ENCODE measurements at places on chromosomes 7 and 10.

DNA sequence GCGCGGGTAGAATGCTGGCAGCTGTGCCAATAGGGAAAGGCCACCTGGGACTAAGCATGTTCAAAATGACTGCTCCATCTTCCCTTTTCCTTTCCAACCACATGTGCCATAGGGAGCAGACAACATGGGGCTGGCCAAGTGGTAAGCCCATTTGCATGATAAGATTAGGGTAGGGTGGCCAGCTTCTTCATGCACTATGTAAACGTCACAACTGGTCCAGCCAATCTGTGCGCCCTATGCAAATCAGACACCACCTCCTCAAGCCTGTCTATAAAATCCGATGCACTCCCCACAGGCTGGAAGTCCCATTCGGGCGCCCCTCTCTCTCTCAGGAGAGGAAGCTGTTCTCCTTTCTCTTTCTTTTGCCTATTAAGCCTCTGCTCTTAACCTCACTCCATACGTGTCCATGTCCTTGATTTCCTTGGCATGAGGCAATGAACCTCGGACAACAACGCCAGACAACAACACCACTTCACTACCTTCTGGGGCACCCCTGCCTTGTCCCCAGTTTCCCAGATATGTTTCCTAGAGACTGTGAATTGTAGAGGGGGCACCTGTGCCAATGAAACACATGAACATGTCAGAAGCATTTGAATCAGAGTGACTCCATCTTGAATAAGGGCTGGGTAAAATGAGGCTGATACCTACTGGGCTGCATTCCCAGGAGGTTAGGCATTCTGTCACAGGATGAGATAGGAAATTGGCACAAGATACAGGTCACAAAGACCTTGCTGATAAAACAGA lies 19.1 kb upstream of the EXOC6 start:
- DNase-seq, result no peak

- DNase-seq, result no peak
These were observed 2.4 kb downstream of the RBM20 start for GRCh38 chr10:110646417-110647135.

DNA sequence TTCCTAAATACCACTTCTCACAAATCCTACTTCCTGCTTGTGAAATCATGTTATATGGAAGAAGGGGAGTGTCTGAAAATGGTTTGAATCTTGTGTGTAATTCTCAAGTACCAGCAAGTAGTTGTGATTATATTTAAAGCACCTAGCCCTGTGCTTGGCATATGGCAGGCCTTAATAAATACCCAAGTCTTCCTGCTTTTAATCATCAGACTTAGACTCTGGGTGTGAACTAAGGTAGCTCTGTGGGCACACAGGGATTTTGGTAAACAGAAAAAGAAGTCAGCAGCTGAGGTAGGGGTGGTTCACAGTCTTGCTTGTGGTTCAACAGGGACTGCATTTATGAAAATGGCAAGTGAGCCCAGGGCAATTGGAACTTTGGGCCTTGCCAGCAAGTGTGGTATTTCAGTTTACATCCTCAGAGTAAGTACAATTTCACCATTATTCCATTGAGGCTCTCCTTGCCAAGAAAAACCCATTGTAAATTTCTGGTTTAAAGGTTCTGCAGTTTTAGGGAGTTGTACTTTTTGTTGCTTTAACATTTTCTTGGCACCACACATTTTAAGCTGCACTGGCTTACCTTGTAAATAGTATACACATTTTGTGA lies 215.5 kb downstream of the AUTS2 start:
- DNase-seq, result no peak

DNA sequence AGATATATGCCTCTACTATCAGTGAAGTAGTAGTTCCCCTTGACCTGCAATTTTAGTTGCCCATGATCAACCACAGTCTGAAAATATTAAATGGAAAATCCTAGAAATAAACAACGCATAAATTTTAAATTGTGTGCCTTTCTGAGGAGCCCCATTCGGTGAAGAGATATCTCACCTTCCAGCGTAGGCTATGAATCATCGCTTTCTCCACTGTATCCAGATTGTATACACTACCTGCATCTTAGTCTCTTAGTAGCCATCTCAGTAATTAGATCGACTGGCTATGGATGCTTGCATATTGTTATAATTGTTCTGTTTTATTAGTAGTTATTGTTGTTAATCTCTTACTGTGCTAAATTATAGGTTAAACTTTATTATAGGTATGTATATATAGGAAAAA lies 151.3 kb downstream of the LRRC4 start:
- no peak for DNase-seq

DNA sequence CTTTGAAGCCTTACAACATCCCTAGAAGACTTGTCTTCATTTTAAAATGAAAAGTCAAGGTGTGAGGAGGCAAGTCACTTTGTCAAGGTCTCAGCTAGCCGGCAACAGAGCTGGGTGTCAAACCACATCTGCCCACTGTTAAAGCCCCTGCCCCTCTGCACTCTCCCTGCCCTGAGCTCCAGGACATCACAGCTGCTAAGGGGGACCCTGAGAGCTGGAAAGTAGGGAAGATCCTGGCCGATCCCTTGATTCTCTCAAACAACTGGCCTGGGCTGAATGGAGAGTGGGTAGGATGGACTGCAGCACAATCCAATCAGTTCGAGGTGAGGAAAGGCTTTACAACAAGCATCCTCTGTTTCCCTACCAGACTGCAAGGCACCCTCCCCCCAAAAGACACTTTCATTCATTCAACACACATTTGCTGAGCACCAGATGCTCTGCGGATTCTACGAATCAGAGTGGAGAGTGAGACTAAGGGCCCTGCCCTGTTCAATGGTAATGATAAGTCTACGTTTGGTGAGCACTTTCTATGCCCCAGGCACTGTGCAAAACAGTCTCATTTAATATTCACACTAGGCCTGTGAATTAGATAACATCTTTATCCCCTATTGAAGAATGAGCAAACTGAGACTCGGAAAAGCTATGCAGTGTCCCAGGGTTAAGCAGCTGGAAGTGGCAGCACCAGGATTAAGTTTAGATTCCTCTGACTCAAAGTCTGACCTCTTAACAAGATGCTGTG lies 148.1 kb downstream of the HERPUD2 start:
- no peak for DNase-seq

DNA sequence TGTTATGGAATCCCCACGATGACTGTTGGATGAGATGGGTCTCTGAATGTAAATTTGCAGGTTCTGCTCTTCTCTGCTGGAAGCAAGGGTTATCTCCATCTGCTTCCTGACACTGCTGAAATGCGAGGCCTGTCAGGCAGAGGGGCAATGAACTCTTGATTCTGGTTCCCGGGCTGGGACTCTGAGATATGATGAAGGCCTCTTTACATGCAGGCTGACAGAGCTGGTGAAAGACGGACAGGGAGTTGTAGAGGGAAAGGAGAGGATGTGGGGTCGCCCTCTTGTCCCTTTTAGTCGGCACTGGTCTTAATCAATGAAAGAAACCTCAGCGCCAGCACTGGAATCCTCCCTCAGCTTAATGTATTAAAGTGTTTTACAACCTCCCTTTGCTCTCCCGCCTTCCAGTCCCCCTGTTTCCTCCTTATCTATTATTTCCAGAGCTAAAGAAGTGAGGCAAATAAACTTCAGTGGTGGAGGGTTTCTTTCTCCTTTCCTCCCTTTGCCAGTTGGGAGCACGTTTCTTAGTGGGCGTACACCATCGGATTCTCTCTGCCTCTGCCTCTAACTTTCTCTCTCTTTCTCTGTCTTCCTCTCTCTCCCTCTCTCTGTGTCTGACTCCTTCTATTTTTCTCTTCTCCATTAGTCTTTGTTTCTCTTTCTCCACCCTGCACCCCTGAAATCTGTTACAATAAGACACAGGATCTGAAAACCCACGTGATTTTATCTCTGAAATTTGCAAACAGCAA lies 145.6 kb downstream of the BAMBI start:
- DNase-seq, result no peak

DNA sequence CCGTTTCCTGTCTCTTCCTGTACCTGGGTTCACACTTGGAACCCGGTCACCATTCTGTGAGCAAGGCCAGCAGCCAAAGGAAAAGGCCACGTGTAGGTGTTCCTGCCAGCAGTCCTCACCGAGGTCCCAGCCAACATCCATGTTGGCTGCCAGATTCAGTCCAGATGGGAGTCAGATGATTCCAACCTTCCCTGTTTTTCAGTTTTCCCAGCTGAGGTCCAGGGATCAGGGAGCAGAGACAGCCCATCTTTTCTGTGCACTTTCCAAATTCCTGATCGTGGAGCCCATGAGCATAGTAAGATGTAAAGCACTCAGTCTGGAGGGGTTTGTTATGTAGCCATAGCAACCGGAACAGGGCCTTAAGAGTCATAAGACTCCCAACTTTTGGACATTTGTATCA lies 3.9 kb upstream of the PVRIG start:
- DNase-seq, result no peak

DNA sequence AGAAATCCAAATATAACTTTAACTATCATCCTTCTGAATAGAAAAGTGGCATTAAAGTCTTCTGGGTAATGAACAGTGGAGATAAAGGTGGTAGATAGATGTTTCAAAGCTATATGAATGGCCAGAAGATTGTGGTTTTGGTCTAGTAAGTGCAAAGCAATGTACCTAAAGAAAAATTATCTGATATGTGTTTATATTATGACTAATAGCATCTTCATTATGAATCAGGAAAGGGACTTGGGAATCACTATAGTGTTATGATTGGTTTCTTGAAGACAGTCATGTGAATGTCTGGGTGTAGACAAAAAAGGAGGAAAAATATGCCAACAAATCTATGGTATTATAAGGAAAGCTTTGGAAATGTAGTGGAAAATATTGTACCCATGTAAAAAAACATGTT lies 3.0 kb downstream of the ZNF518A start:
- peak; percentile 58 for DNase-seq

GRCh38 chr7:139358541-139359365 lies 941 bp upstream of the LUC7L2 start:
- DNase-seq, result no peak

GRCh38 chr10:23314835-23315239 lies 29.8 kb downstream of the C10orf67 start:
- peak; percentile 85 for DNase-seq

GRCh38 chr10:77505431-77506334 lies 131.9 kb downstream of the KCNMA1 start:
- peak; percentile 90 for DNase-seq

- DNase-seq, result peak; percentile 16
These were observed 150.6 kb downstream of the TRIL start for GRCh38 chr7:28807396-28807994.

GRCh38 chr7:74612015-74612829 lies 45.3 kb upstream of the GTF2I start:
- peak; percentile 44 for DNase-seq

GRCh38 chr10:75065076-75065475 lies 46.4 kb upstream of the SAMD8 start:
- DNase-seq, result no peak

GRCh38 chr7:138358850-138359341 lies 101.2 kb upstream of the TRIM24 start:
- DNase-seq, result no peak

- DNase-seq, result no peak
These were observed 66.7 kb upstream of the SORCS3 start for GRCh38 chr10:104574427-104574826.

- peak; percentile 34 for DNase-seq
These were observed 110.4 kb downstream of the OSBPL3 start for GRCh38 chr7:24869572-24869971.

DNA sequence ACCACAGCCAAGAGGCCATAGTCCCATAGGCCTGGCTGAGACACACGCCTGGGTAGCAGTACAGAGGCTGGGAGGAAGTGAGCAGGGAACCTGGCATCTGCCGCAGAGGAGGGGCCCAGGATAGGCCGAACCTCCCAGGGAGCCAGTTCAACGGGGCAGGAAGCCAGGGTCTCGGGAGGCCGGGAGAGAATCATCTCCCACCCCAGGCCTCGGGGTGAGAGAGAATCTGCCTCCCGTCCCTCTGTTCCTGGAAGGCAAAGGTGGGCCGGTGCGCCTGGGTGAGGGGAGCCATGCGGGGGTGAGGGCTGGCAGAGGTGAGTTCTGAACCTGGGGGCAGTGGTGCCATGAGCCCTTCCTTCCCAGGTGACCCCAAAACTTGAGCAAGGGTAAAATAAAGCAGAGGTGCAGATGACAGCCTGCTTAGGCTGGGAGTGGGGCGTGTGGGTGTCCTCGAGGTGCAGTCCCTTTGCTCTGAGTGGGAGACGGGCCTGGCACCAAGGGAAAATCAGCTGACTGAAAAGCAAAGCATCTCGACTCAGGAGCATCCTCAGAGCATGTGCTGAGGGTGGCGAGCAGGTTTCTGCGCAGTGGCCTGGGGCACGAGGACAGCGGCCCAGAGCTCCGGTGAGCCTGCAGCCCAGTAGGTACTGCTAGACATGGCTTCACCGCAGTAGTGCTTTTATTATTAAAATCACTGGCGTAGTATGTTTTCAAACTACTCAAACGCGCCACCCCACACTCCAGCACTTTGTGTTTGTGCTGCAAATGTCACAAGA lies 15.5 kb downstream of the AGAP3 start:
- DNase-seq, result no peak

DNA sequence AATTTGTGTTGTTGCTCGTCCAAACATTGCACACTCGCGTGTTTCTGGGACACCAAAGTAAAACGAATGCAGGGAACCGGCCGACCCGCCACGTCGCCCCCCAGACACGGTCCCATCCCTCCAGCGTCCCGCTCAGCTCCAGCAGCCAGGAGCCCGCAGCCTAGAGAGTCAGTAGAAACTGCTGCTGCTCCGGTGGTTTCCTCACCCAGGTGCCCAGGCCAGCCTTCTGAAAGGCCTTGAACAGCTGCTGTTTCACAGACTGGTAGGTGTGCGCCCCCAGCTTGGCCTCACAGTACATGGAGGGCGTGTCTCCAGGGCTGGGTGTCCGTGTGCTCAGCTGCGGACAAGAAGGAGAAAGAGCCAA lies 126.8 kb downstream of the WDR37 start:
- DNase-seq, result no peak

DNA sequence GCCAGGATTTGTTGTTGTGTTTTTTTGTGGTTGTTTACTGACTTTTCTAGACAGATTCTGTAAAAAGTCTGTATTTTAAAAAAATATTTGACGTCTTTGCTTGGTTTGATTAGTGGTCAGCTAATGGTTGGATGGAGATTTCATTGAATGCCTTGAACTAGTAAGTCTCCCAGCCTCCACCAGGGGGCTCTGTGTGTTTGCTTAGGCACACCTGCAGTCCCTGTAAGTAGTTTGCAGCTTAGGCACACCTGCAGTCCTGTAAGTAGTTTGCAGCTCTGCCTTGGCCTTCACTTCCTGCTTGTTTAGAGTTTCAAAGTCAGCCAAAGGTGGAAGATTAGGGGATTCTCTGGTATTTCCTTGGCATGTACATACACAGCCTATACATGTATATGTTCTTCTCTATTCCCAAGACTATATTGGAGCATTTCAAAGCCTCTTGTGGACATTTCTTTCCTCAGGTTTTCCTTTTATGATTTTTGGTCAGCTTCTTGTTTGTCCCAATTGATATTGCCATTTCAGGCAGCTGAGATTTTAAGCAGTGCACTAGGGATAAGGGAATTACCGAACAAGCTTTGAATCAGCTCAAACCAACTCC lies 101.6 kb downstream of the CCSER2 start:
- peak; percentile 65 for DNase-seq

DNA sequence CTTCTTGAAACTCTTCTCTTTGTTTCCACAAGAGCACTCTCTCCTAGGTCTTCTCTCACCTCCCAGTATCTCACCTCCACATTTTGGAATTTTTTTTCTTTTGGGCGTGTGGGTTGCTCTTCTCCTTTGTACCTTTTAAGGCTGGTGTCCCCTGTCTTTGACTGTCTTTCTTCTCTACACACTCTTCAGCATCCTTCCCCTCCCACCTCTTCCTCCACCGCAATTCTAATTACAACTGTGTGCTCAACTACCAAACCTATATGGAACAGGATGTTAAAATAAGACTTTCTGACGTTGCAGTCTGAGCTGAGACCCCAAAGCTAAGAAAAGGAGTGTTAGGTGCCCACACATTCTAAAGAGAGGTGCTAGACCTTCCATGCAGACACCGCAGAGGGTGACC lies 14.0 kb upstream of the ADRB1 start:
- DNase-seq, result no peak

GRCh38 chr7:128098629-128099028 lies 67.4 kb upstream of the LRRC4 start:
- DNase-seq, result no peak
